NCI-H510A treated with DMSO at 0.1 percent for 48 hours (cell line): ENCODE measurements at places on chromosomes 12 and 14.

DNA sequence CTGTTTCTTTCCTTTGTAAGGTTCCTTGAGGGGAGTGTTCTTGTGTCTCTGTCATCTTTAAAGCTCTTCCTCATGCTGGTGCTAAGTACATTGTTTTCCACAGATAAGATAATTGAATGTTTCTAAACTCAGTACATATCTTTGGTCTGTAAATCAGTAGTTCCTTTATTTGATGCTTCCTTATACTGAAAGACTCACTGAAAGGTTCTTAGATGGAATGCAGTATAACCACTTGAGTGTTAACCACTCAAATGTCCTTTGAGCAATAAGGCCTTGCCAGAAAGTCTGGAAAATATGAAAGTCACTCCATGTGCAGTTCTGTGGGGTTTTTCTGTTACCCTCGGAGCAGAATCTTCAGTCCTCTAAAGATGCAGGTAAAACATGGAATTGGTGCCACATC lies 23.0 kb upstream of the RNU6-8 start:
- DNase-seq, result no peak

- DNase-seq, result no peak
Observed at GRCh38 chr12:113463746-113464451, 7.8 kb downstream of the LHX5 start.

- no peak for DNase-seq
Observed at GRCh38 chr12:38930990-38931389, 25.6 kb upstream of the CPNE8 start.

DNA sequence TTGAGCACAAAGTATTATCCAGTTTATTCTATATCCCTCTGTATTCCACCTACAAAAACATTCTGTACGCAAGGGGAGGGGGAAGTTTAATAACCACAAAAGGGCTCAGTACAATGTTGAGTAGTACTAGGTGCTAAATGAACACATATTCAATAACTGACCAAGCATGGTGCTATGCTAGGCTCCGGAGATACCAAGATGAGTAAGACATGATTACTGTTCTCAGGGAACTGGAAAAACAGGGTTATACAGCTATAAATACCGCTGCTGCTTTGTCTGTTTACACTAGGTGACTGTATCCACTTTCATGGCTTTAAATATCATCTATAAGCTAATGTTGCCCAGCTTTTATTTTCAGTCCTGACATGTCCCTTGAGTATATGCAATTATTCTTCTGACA lies 135.8 kb downstream of the INSM2 start:
- DNase-seq, result peak; percentile 96

DNA sequence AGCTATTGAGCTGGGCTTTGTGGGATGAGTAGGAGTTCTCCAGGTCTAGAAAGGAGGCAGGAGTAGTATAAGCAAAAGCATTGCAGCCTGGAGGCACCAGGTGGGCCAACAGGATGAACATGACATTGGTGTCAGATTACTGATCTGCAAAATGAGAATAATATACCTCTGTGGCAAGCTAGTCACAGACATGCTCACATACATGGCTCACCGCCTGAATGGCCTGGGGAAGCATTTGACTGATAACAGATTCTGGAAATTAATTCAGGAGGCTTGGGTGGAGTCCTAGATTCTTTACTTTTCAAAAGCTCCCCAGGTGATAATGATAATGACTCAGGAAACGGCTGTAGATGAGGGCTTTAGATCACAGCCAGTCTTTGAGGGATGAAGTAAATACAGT lies 709 bp downstream of the TCL1B start:
- no peak for DNase-seq

GRCh38 chr12:47362126-47362705 lies 282.5 kb upstream of the AMIGO2 start:
- no peak for DNase-seq

GRCh38 chr12:62839869-62840660 lies 94.9 kb downstream of the PPM1H start:
- DNase-seq, result no peak

DNA sequence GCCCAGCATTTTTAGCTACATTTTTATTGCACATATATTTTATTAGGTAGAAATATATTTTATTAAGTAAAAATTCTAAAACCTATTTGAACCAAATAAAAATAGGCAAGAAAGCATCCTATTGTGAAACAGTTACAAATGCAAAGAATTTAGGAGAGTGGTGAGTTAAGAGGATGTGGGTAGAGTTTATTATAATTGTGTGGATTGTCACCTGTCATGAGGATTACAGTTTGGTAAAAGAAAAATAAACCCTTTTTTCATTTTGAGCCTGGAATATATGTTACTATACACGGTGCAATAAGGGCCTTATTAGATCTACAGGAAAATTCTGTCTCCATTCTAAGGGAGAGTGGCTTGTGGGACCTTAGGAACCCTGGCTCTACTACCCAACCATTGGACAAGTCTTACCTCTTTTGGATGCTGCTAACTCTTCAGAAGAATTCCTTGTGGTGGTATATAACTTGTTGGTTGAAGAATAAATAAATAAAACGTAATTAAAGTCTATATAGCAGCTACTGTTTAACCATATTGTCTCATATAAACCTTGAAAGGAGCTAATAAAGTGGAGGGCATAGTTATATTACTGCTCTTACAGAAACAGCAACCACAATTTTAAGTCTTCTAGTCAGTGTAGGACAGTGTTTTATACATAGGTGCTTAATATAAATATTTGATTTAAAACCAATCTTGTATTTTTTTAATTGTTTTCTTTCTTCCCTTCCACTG lies 67.8 kb downstream of the FGD4 start:
- no peak for DNase-seq

GRCh38 chr12:122825773-122826724 lies 9.2 kb upstream of the HIP1R start:
- DNase-seq, result peak; percentile 55

DNA sequence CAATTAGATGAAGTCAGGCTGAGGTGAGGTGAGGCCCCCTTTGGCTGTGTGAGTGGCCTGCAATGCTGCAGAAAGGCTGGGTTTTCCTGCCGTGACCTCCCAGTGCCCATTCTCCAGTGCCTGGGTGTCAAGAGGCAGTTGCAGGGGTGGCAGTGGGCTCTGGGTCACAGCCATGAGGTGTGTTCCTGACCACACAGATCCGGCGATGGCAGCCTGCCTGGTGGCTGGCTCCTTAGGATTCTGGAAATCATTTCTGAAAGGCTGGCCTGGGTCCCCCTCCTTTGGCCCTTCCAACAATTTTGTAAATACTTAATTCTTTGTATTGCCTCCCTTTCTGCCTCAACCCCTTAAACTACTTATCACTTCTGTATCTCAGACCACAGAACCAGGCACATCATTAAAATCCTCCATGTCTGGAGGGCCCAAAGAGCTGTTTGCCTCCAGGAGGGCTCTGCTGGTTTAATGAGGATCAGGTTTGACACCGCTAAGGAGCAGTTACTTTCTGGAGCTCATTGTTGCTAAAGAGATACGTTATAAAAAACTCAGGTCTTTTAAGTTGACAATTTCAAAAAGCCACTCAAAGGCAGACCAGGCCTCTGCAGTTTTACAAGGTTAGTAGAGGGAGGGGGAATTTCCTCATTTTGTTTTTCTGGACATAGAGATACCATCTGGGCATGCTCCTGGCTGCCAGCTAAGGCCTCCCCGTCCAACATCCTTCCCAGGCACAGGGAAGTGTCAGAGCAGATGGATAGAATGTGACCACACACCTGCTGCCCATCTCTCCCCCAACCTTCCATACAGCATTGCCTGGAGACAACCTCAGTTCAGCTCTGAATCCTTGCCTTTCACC lies 204.4 kb downstream of the FOXN3 start:
- peak; percentile 62 for DNase-seq

- DNase-seq, result peak; percentile 78
Observed at GRCh38 chr12:80187660-80188090, 88.3 kb downstream of the OTOGL start.

DNA sequence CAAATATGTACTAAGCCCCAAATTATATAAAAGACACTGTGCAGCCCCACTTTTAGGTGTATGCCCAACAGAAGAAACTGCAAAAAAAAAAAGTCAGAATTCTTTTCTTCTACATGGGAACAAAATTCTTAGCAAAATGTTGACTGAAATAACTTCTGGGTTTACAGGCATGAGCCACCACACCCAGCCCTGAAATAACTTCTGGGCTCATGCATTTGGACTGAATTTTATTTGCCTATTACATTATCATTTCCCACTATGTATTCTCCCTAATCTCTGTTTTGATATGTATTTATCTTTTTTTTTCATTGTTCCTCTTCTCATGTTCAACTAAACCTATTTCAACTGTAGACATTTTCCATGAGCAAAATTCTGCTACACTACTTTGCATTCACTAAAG lies 169.2 kb downstream of the GRIN2B start:
- no peak for DNase-seq

DNA sequence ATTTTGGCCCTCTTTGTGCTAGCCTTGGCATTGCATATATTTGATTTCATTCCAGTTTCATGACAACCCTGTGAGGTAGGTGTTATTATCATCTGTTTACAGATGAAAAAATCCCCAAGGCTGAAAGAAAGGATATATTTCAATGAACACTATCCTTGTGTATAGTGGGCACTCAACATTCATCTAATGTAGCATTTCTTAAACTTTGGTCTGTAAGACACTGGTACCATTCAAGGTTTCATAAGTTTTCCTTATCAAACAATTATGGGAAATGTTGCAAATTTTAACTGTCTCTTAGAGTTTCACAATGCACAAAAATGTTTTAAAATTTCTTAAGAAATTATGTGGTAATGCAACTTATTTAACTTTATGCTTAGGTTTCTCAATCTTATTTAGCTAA lies 44.3 kb downstream of the ATP23 start:
- DNase-seq, result no peak

DNA sequence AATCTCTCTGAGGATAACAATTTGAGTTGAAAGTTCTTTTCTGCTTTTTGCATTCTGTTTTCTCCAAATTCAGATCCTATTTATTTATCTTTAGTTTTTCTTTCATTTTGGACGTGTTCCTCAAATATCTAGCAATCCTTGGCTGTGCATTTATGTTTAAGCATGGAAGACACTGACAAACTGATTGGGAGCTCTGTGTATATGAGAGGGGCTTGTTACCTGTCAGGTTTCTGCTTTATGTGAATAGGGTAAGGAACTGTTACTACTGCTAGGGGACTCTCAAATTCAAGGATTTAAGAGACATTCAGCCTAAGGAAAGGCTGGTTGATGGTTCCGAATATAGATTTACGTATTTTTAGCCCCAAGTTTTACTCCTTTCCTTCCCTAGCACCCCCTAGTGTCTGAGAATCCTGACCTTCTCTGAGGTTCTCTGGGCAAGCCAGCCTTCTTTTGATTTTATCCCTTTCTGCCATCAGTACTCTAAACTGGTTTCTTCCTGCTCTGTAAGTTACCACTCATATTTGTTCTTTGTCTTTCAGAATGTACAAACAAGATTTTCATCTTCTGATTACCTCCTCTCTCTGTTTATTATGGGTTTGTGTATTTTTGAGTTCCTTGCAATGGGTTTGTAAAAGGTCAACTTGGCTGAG lies 30.5 kb downstream of the YLPM1 start:
- DNase-seq, result no peak

GRCh38 chr12:106328735-106329134 lies 26.2 kb downstream of the TCP11L2 start:
- DNase-seq, result no peak

GRCh38 chr14:103072595-103073366 lies 11.2 kb upstream of the LBHD2 start:
- DNase-seq, result no peak

DNA sequence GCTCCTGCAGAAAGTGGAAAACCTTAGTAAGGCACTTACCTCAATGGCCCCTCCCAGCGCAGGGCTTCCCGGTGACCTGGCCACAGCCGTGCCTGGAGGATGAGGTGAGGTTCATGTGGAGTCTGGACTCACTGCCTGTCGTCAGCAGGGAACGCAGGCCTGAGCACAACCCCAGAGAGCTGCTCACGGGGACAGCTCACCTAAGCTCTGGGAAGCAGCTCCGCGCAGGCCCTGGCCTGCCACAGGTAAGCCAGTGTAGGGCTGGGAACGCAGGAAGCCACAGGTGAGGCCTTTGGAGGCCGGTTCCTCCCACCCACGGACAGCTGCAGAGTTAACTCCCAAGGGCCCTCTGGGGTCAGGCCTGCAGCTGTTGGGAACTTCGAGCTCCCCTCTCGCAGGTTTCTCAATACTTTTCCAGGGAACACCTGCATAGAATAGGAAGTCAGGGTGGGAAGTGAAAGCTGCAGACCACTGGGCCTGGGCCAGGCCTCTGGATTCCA lies 32.7 kb downstream of the ANAPC7 start:
- DNase-seq, result peak; percentile 24

DNA sequence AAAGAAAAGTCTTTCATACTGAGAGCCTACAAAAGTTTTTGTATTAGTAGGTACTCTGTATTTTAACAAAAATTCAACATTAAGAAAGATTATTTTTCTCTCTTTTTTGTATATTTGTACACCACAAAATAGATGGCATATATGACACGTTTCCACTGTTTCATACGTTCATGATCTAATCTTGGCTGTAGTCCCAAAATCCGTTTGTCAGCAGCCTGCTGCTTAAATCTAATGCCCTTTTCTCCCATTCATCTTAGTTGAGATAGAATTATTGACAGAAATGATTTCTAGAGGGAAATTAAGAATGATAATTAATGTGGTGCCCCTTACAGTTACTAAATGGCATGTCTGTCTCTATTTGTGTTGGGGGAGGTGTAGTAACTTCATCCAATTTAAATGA lies 140.7 kb upstream of the NOVA1 start:
- DNase-seq, result no peak

DNA sequence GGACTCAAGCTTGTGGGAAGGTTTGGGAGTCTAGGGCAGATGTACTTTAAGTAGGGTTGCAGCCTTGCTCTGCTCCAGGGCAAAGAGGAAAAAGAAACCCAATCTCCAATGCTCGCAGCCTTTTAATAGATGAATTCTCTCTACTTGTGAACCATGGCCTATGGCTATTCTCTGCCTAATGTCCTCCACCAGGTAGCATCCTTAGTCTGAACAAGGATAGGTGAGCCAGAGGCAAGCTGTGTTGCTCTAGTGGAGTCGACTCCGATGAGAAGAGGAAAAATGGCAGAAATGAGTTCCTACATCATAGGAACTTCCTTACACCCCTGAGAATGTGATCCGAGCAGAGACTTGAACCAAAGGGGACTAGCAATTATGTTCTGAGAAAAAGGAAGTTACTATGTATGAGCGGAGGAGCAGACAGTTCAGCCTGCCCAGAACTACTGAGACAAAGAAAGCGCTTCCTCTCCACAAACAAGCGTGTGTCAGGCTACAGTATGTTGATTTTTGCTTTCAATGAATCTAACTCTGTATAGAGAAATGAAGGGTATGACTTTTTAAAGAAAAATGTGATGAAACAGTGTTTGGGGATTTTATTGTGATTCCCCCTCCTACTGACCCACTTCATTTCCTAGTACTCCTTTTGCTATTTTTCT lies 153.6 kb upstream of the ARID2 start:
- no peak for DNase-seq

DNA sequence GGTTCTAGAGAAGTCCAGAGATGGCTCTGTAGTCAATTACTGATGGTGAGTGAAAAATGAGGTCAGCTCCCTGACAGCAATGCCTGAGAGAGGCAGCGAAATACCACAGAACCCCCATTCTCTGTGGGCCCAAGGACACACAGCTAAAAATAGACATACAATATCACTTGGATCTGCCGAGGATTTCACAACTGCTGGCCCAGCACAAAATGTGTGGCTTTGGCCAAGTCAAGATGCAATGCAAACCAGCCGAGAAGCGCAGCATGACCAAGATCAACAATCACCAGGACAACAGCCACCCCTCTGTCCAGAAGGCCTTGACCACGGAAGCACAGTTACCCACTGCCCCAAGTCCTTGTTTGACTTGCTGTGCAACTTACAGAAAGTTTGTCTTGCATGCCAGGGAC lies 52.2 kb downstream of the CKAP4 start:
- DNase-seq, result no peak

GRCh38 chr14:91582761-91583160 lies 72.7 kb upstream of the PPP4R3A start:
- no peak for DNase-seq
